A549 treated with Hydrocortisone at 1 μM for 4 hours (cell line): ENCODE measurements at places on chromosomes 11 and 22. TPM values are rescaled to one million over a fixed set of nuclear protein-coding genes. Genes with fewer than 3 reads are reported as not detected.

VWA5A gene
- total RNA-seq: 0.09 to 0.28 TPM (median 0.24 TPM) in 5 replicates

RNH1 gene
- total RNA-seq: 143 to 179 TPM (median 169 TPM) in 5 replicates

PTPN5 gene
- total RNA-seq: 0.02 TPM in 1 of 5 replicates, not detected in the others

BBOX1 gene
- 0.06 to 0.08 TPM in 2 of 5 replicates, not detected in the others for total RNA-seq

CASTOR1 gene
- 5.0 to 7.3 TPM (median 5.6 TPM) in 5 replicates for total RNA-seq

KCNK4 gene
- total RNA-seq: 0.07 to 0.10 TPM in 2 of 5 replicates, not detected in the others

GRIK4 gene
- 0.01 to 0.06 TPM in 2 of 5 replicates, not detected in the others for total RNA-seq
